ENCODE measurements at places on chromosomes 1 and 21.

GRCh38 chr1:37840711-37841110, 18.7 kb downstream of the MTF1 start:
- DNase-seq = no peak

GRCh38 chr1:119885903-119886783, 10.2 kb downstream of the ADAM30 start:
- DNase-seq = peak; percentile 33

- DNase-seq = peak; percentile 13
Measured at GRCh38 chr1:23657659-23658275, 33.8 kb upstream of the RPL11 start.

GRCh38 chr1:105700723-105701122, 1355.8 kb upstream of the PRMT6 start:
- no peak for DNase-seq

GRCh38 chr1:9731561-9731960, 80.0 kb downstream of the PIK3CD start:
- no peak for DNase-seq

- DNase-seq = peak; percentile 38
Measured at GRCh38 chr1:117512728-117513321, 93.0 kb upstream of the TENT5C start.

GRCh38 chr1:159804924-159805323, 2.8 kb downstream of the FCRL6 start:
- DNase-seq = no peak

DNA sequence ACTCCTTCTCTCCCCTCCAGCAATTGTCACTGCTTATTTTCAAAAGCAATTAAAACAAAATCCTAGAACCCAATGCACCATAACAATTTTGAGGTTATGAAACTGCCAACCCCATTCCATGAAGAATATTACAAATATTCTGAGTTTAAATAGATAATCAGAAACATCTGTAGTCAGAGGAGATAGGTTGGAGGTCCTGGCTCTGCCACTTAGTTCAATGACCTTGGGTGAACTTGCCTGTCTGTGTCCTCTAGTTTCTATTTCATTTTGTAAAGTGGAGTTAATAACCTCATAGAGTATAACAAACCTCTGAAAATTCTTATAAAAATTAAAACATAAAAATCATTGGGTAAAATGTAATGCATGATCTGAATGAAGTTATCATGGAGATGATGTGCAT, 164.6 kb downstream of the KCTD3 start:
- DNase-seq = no peak

DNA sequence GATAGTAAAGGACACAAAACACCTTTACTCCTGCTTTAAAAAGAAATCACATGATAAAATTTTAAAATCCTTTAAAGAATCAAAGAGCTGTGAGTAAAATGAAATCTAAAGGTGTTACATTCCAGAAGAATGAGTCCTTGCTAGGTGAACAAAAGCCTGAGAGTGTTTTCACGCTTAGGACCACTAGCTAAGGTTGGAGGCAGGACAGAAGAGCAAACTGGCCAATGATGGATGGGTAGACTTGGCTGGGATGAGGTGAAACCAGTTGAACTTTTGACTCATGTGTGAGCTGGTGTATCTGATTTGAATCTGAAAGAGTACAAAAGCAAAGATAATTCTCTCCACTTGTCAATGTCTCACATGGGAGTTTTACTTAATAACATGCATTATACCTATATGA, 35.1 kb downstream of the CATSPERE start:
- DNase-seq = no peak

- no peak for DNase-seq
Measured at GRCh38 chr1:81606656-81607055, 194.1 kb upstream of the ADGRL2 start.

- DNase-seq = no peak
Measured at GRCh38 chr1:104795931-104796330, 1046.2 kb downstream of the AMY1C start.

GRCh38 chr1:98659879-98660278, 1.6 kb upstream of the SNX7 start:
- DNase-seq = no peak

GRCh38 chr1:238466459-238466858, 575.7 kb upstream of the ZP4 start:
- no peak for DNase-seq

DNA sequence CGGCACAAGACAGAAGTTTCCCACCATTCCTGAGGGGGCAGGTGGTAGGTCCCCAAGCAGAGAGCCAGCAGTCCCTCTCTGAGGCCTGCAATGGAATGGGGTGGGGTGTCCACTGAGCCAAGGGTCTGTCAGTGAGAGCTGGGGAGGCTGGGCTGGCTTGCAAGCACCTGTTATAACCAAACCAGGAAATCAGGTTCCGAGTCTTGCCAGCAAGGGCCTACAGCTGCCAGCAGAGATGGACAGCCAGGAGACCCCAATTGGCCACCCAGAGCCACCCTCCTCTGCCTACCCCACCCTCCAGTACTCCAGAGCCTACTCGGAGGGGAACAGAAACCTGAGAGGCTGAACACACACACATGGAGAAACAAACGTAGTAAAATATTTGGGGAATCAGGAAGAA, 32.2 kb downstream of the PSEN2 start:
- no peak for DNase-seq

DNA sequence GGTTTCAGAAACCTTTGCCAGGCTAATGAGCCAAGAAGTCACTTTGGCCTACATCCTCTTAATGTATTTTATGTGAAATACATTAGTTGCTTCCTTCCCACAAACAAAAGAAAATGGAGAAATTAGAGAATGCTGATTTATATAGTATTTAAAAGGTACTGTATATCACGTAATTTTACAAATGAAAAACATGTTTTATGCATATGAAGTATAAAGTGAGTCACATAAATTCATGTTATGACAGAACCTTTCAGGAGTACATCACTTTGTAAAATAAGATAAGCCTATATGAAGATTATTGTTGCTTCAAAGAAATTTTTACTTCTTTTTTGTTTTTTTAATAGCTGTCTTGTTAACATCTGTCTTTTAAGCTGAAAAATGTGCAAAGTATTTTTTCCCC, 4.6 kb downstream of the DR1 start:
- no peak for DNase-seq

DNA sequence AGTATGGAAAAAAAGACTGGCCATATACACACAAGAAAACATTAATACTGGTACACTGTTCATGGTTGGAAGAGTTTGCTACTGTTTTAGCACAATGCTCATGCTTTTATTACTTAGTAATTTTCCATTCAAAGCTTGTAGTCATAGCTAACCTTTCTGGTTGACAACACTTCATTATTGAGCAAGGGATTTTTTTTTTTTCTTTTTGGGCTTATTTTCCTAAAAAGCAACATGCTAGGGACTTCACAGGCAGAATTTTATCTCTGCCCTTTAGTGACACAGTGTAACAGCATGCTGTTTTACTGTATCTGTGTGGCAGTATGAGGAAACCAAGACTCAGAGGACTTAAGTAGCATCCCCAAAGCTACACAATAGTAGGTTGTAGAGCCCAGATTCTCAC, 58.5 kb downstream of the FGGY start:
- DNase-seq = no peak

DNA sequence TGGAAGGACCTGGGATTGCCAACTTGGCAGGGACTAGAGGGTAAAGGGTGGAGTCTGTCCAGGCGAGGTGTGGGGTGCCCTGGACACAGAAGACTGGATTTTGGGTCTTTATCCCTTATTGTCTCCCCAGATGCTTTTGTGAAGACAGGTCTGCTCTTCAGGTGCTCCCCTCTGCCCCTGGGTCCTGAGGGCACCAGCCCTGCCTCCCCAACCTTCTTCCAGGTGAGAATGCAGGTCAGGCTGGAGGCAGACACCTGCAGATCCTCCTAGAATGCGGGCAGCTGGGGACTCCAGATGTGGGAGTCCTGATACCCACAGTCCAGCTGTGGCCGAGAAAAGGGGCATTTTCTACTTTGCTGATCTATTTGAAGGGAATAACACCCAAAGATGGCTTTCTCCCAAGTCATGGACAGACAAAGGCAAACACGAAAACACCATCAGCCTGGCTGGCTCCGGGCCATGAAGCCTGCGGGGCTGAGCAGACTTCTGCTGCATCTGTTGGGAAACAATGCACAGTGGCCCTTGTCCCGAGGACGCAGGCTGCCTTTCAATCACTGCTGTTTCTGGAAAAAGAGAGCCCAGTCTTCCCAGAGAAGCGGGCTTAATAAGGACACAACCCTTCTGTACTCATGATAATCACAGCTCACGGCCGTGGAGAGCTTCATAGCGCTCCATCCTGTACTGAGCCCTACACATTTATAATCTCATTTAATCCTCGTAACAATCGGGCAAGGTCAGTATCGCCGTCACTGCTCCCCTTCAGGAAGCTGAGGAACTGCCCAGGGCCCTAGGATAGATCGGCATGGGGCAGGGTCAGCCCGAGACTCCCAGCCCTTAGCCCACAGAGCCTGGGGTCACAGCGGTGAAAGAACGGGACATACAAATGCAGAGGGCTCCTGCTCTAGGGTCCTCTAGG, 62.0 kb upstream of the ABCG1 start:
- DNase-seq = no peak

GRCh38 chr1:80893115-80893514, 907.6 kb upstream of the ADGRL2 start:
- DNase-seq = no peak

DNA sequence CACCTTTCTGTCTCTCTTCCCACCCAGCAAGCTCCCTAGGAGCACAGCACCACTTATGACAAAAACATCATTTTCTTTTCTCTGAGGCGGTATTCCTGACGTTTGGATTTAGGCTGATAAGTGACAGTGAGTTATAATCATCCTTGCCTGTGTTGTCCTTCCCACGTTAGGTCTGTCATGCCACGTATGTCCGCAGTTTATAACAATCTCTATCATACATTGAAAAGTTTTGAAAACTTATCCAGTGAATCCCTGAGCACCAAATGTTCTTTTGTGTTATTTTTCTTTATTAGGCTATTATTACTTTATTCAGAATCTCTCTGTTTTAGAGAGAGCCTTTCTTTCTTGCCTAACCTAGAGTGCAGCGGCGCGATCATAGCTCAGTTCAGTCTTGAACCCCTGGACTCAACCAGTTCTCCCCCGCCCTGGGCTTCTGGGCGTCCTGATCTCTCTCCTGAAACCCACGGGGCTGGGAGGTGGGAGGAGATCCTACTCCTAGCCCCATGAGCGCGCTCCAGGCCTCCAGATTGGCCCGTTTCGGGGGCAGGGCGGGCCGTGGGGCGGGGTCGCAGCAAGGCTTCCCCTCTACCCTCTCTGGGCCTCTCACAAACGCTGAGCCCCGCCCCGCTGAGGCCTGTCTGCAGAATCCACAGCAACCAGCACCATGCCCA, at the start of gene GSTM2:
GSTM2 (plus strand) TSS at position 606 of the 671 bp plus-strand sequence; CDS start at position 665, 59 bp downstream.
- DNase-seq = peak; percentile 58

GRCh38 chr1:199762572-199762971, 264.9 kb upstream of the NR5A2 start:
- no peak for DNase-seq

GRCh38 chr1:209386156-209386555, 197.4 kb upstream of the CAMK1G start:
- DNase-seq = no peak

- no peak for DNase-seq
Measured at GRCh38 chr1:1307261-1307922, 338 bp downstream of the ACAP3 start.

GRCh38 chr1:31004231-31004621, 61.3 kb downstream of the PUM1 start:
- DNase-seq = no peak

- no peak for DNase-seq
Measured at GRCh38 chr1:154717528-154717924, 109.5 kb upstream of the ADAR start.

- DNase-seq = no peak
Measured at GRCh38 chr1:157092831-157093230, 6.8 kb downstream of the ETV3L start.

GRCh38 chr1:116365857-116366256, 7.2 kb upstream of the ATP1A1 start:
- DNase-seq = no peak

DNA sequence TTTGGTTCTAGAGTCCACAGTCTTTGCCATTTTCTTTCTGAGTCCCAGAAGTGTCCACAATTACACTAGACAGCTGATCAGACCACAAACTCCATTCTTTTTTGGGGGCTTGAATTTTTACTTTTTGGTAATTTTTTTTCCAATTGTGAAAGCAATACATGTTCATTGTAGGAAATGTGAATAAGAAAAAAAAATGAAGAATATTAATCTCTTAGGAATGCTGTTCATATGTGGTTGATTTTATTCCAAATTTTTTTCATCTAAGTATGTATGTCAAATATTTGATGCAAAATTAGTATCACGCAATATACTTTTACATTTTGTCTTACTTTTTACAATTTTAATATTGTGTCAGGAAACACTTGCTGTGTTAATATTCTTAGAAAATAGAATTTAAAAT, 76.4 kb upstream of the ETS2 start:
- DNase-seq = no peak

- no peak for DNase-seq
Measured at GRCh38 chr1:159868766-159869165, 6.3 kb upstream of the VSIG8 start.

DNA sequence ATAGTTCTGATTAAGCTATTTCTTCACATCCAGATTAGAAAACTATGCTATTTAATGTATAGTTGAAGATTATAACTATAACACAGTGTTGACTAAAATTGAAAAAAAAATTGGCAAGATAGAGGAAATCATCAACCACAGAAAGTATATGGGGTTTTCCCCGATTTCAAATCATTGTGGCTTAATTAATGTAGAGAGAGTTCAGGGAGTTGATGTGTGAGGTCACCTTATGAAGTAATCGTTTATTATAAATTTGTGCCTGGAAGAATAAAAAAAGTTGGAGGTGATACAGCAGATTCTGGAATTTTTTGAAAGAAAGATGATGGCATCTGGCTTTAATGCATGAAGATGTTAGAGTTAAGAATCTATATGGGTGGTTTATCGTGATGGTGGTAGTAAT, 84.3 kb downstream of the PTGS2 start:
- no peak for DNase-seq

DNA sequence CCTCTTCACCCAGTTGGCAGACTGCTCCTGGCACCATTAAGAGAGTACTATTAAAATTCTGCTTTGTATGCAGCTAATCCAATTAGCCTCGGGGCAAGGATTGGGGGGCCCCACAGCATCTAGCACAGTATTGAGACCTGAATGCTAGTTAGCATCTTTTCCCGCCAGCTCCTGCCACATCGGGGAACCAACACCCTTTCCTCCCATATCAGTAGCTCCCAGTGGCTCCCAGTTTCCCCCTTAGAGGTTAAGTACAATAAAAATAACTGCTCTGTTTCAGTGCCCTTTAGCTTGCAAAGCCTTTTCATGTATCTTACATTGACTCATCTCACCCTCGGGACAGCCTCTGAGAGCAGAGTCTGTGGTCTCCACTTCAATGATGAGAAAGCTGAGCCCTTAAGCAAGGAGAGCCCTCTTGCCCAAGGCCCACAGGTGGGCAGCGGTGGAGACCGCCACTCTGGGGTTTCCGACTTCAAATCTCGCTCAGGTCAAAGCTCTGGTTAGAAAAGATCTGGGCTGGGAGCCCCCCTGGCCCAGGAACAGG, 4.2 kb upstream of the PMVK start:
- no peak for DNase-seq

DNA sequence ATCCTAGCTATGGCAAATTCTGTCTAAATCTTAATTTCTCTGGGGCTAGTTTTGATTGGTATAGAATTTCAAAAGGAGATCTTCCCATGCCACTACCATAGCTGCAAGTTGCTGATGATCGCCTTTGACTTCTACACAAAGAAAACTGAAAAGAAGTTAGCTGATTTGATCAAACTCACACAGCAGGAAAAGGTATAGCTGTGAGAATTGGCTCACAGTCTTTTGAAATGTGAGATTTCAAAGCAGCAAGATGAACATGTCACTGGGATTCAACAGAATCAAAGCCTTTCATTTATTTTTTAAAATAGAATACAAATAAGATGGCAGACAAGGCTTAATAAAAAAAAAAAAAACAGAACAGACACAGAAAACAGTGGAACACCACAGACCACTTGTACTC, 7.5 kb upstream of the RGS1 start:
- DNase-seq = no peak
